NCI-H1930 (cell line): ENCODE measurements at places on chromosomes 4 and X.

DNA sequence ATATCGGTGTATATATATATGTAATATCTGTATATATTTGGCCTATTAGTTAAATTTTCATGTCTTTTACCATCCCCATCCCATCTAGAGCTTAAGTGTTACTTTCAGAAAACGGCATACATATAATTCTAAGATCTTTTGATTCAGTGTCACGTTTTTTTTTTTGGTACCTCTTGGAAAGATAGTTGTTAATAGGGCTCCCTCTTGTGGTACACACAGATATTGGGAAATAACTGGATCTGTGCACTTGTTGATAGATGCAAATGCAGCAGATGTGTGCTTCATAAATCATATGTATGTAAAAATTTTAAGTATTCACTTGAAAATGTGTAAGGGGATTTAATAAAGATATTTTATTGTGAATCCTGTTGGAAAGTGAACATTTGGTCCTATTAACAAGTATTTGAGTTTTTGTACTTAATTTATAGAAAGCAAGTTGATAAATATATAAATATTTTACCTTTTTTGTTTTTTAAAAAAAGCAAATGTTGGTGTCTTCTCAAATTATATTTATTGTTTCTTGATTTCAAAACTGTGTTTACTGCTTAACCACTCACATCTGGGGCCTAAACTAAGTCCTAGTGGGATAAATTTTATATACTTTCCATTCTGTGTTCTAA, 74.7 kb downstream of the PAQR3 start:
- peak; percentile 14 for DNase-seq

- no peak for DNase-seq
Observed at GRCh38 chr4:65538571-65538970, 131.7 kb downstream of the EPHA5 start.

- no peak for DNase-seq
Observed at GRCh38 chr4:38590046-38590445, 74.0 kb upstream of the KLF3 start.

DNA sequence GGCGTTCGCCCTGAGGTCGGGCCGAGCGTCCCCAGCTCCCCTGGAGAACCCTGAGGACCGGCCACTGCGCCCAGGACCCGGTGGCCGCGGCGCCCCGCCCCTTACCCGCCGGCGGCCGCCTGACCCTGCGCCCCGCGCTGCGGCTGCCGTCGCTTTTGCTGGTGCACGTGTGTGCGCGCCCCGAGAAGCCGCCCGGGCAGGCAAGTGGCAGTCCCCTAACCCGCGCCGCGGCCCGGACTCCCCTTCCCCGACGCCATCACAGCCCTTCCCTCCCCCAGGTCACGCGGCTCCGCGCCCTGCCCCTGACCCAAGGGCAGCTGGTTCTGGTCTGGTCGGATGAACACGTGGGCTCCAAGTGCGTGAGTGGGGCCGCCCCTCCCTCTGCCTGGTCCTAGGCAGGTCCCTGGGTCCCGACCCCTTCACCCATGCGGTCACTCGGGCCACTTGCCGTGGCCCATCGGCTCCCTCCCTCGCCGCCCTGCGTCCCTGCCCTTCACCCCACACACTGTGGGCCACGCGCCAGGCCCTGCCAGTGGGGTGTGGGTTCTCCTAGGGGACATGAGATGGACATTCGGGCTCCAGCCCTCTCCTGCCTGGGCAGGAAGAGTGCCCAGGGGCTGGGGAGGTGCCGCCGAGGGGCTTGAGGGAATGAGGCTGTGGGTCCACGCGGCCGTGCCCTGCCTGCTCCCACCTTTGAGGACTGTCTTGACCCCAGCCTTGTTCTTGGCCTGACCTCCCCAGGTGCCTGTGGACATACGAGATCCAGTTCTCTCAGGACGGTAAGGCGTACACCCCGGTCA, 8.0 kb upstream of the FGFRL1 start:
- no peak for DNase-seq

DNA sequence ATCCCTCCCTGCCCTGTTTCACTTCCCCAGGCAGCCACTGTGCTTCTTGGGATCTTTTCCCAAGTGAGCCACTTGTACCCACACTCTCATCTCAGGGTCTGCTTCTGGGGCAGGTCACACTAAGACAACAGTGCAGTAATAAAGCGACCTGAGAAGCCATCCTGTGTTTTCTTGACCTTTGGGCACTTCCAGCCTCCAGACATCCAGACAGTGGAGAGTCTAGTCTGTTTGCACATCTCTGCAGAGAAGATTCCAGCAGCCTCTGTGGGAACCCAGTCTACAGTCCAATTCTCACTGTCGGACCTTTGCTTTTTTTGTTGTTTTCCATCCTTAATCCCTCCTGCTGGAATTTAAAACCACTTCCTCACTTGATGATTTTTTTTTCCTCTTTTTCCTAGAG, 50.3 kb upstream of the ATP6AP2 start:
- no peak for DNase-seq

- DNase-seq = no peak
Observed at GRCh38 chr4:1985294-1985693, 23.5 kb downstream of the NELFA start.

DNA sequence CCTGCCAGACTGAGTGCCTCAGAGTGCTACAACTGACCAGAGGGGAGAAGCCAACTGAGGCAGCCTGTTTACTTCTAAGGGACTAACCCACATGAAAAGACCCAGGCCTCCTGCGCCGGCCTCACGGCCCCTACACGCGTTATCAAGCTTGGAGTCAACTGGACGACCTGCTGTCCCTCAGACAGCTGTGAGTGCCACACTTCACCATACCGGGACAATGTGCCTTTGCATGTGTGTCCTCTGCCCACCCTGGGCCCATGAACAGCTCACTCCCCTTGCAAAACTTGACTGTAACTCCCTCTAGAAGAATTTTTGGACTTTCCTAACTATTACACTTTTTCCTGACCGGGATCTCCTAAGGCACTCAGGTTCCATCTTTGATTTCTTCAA, 1.8 kb downstream of the NOP14 start:
- peak; percentile 31 for DNase-seq

GRCh38 chr4:81470456-81471297, 1.0 kb downstream of the RASGEF1B start:
- DNase-seq = peak; percentile 48

DNA sequence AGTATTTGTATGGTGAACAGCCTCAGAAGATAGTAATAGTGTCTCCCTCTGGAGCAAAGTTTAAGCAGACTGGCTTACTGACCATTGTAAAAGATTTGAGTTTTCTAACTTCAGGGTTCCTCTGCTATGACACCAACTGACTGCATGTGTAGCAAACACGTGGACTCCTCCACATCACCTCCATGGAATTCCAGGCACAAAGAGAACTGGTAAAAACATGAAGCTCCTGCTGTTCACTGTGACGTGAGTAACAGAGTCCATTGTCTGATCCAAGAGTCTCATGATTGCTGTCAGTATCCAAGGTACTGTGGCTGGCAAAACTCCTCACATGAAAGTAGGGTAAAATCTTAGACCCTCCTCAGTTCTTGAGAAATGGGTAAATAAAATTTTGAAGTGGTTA, 107.6 kb upstream of the FAM9B start:
- no peak for DNase-seq

DNA sequence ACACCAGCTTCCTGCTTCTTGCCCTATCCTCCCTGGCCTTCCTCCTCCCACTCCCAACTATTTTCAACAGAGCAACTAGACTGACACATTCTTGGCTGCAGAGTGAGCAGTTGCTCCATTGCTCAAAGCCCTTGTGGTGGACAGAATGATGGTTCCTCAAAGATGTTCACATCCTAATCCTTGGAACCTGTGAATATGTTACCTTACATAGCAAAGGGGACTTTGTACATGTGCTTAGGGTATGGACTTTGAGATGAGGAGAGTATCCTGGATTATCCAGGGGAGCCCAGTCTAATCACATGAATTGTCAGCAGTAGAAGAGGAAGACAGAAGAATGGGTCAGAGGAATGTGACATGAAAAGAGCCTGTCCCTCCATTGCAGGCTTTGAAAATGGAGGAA, 24.9 kb upstream of the HOPX start:
- DNase-seq = no peak

GRCh38 chr4:27791640-27792039, 931.0 kb downstream of the STIM2 start:
- DNase-seq = no peak

GRCh38 chr4:5284517-5284916, 233.2 kb downstream of the STK32B start:
- DNase-seq = no peak

DNA sequence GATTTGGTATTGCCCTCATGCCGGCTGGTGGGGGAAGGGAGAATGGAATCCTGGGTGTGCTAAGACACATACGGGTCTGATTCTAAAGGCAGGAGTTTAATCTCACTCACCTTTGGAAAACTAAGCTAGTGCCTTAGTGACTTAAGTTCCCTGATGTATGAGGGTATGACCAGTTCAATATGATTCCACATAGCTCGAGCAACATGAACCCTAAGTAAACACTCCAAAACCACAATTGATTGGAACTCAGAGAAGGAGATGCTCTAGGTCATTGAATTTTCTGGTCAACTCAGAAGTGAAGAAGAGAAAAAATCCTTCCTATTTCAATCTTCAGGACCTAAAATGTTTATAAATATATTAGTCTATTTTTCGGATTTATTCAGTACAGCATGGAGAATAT, 420.1 kb upstream of the INTU start:
- no peak for DNase-seq

- DNase-seq = no peak
Observed at GRCh38 chr4:1910643-1911042, 39.5 kb downstream of the NSD2 start.

GRCh38 chr4:1758306-1759121, 34.6 kb upstream of the FGFR3 start:
- no peak for DNase-seq

- DNase-seq = no peak
Observed at GRCh38 chr4:115664285-115664684, 550.9 kb upstream of the NDST4 start.

GRCh38 chr4:98203332-98204235, 57.6 kb upstream of the RAP1GDS1 start:
- DNase-seq = no peak

- no peak for DNase-seq
Observed at GRCh38 chr4:41451961-41452360, 86.0 kb upstream of the LIMCH1 start.

GRCh38 chr4:180057891-180058671, 2185.1 kb upstream of the TENM3 start:
- no peak for DNase-seq

DNA sequence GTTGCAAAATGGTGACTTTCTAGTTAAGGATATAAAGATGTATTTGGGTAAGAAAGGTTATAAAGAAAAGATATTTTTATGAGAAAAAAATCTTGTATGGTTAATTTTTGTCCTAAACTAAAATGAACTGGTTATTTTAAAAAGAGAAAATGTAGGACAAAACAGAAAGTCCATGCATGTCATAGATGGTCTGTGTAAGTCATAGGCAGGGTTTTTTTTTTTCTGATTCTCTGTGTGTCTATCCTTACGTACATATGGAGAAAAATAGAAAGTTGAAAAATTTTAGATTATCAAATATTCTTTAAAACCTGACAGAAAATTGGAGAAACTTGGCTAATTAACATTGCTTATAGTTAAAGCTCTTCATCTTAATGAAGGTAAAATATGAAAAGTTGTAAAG, 493.4 kb downstream of the IQCM start:
- DNase-seq = no peak

DNA sequence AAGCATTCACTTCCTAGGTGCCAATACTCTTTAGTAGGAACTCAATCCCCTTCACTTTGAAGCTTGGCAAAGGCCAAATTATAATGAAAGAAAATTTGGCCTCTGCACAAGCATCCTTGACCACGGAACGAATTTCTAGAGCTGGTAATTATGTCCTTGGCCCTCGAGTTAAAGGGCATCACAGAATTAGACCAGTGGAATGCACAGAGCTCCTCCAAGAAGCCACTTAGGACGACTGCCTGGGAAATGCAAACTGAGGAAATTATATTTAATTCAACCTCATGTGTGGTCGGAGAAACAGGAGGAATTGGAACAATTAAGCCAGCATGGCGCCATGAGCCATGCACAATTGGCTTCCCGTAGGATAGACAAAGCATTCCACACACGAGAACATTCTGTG, 59.3 kb downstream of the NLGN4X start:
- DNase-seq = no peak

GRCh38 chr4:3112609-3113469, 38.4 kb downstream of the HTT start:
- no peak for DNase-seq

GRCh38 chr4:64130907-64131306, 278.3 kb downstream of the TECRL start:
- DNase-seq = no peak

DNA sequence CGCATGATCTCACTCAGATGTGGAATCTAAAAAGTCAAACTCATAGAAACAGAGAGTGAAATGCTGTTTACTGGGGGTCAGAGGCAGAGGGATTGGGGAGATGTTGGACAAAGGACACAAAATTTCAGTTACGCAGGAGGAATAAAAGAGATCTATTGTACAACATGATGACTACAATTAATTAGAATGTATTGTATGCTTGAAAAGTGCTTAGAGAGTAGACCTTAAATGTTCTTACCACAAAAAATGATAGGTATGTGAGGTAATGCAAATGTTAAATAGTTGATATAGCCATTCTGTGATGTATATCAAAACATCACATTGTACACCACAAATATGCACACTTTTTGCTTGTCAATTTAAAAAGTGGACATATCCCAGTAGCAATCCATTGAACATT, 36.1 kb upstream of the PHKA2 start:
- DNase-seq = no peak

DNA sequence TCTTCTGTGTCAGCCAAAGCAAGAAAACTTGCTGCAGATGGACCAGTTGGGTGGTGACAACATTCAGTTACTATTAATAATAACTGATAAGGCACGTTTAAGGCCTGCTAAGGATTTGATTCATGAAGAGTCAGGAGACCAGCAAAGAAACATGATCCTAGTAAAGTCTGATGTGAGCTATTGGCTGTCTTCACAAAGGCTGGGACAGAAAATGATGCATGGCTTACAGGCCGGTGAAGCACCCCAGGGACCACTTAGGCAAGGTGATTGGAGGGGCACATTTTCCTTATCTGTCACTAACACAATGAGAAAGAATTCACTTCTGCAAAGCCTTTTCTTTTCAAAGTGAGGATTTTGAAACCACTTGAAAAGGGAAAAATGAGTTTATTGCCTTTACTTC, 65.4 kb upstream of the TRPC3 start:
- no peak for DNase-seq

DNA sequence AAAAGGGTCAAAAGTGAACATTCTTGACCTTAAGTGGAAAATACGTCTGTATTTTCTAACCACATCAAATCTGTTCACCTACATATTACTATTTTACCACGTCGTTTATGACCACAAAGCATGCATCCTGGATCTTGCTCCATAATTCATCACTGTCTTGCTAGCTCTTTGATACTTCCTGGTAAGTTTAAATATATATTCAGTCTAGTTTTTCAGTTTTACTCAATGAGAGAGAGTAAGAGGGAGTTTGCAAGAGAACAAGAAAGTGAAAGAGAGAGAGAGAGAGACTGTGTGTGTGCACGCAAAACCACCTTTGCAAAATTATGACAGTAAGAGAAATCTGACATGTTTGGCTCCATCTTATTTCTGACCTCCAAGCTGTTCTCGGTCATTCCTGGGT, 173.7 kb upstream of the GALNTL6 start:
- no peak for DNase-seq

- DNase-seq = peak; percentile 84
Observed at GRCh38 chr4:78938868-78939666, at the start of gene PAQR3. Gene PAQR3 (minus strand): TSS chr4:78939438. CDS start chr4:78939224, 214 bp downstream.

- DNase-seq = no peak
Observed at GRCh38 chr4:129337228-129337620, 241.3 kb downstream of the C4orf33 start.
